Activated CD4-positive, alpha-beta memory T cell treated with anti-CD3 and anti-CD28 coated beads, Interleukin-2, amount 10 ng/mL, durations not matched to agents 7 days and 5 days (primary cell): ENCODE measurements at places on chromosomes 4 and X.

DNA sequence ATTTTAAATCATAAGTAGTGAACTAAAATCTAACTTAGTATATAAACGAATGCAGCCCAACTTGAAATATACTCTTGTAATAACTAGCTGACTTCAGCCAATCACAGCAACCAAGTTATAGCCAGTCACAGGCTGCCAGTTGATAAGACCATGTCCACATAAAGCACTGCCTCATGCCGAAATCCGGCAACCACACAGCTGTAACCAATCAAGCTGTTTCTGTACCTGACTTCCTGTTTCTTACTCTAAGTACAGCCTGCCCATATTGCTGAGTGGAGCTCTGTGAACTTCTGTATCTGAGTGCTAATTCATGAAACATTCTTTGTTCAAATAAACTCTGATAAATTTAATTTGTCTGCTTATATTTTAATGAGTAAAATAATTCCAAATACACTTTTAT lies 805.3 kb upstream of the EPHA5 start:
- DNase-seq, result no peak

GRCh38 chr4:76809594-76810305 lies 88.2 kb downstream of the SOWAHB start:
- DNase-seq, result no peak

DNA sequence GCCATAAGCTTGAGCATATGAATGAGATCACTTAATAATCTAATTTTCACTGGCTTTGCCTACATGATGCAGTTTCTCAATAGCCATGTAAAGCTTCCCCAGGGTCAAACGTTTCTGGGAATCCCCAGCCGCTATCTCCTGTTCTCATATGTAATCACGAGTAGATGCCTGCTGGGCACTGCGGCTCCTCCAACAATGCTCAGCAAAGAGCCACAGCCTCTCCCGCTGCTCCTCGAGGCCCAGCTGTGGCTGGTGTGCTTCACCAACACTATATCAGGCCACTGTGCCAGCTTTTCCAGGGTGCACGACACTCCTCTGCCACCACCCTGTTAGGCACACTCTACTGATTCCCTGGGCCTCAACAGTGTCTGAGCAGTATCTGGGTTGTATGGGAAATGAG lies 78.3 kb upstream of the RASGEF1B start:
- no peak for DNase-seq

DNA sequence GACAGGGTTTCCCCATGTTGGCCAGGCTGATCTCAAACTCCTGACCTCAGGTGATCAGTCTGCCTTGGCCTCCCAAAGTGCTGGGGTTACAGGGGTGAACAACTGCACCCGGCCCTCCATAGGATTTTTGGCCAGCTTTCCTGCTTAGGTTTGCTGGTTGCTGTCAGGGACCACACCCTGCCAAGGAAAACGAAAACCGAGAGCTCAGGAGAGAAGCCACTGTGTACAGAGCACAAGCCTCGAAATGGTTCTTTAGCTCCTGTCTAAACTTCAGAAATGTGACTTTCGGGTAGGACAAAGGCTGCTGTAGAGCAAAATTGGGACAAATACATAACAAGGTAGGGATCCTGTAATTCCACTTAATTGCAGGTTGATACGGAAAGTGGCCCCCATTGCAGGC lies 146.3 kb upstream of the ATP6AP2 start:
- no peak for DNase-seq
